ENCODE measurements at places on chromosomes 7 and 10. TPM values are rescaled to one million over a fixed set of nuclear protein-coding genes. Genes with fewer than 3 reads are reported as not detected.

PNLIPRP3 gene
- total RNA-seq: not detected

NRG3 gene
- not detected for total RNA-seq

DNA sequence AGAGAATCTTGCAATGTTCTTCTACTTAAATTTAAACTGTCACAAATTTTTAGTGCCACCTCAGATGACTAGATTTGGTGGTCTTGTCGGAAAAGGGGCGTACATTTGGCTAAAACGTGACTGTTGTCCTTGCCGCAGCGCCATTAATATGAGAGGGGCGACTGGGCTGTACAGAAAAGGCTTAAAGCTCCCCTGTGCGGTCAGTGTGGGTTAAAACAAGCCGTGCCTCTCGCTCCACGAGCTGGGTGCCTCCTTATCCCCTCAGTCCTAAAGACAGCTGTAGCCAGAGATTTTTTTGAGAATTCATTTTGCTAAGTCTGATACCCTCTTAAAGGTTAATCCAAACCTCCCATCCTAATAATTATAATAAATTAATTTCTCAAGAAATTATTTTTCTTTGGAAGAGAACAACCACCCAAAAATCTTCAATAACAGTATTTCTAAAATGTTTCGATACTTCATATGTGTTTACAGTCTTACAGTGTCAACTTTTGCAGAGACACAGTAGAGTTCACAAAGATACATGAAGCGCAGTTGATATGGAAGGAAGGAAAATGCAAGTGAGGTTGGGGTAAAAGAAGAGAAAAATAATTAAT, 68.6 kb downstream of the C7orf25 start:
- peak; percentile 65 for DNase-seq

GPRIN2 gene
- not detected for total RNA-seq

DNA sequence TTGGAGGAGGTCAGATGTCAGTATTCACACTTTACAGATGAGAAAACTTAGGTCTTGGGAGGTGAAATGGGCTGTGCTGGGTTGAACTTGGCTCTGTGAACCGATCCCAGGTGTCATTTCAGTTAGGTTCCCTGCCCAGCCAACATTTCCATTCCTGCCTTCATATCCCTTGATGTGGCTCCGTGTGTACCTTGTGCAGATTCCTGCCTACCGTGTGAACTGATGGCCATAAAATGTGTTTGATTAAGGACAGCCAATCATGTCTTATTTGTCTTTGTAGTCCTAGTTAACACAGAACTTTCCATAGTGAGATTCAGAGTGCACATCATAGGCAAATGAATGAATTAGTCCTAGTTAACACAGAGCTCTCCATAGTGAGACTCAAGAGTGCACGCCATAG, 101.0 kb upstream of the GATA3 start:
- DNase-seq: no peak

TRPV6 gene
- total RNA-seq: 0.07 TPM

DNA sequence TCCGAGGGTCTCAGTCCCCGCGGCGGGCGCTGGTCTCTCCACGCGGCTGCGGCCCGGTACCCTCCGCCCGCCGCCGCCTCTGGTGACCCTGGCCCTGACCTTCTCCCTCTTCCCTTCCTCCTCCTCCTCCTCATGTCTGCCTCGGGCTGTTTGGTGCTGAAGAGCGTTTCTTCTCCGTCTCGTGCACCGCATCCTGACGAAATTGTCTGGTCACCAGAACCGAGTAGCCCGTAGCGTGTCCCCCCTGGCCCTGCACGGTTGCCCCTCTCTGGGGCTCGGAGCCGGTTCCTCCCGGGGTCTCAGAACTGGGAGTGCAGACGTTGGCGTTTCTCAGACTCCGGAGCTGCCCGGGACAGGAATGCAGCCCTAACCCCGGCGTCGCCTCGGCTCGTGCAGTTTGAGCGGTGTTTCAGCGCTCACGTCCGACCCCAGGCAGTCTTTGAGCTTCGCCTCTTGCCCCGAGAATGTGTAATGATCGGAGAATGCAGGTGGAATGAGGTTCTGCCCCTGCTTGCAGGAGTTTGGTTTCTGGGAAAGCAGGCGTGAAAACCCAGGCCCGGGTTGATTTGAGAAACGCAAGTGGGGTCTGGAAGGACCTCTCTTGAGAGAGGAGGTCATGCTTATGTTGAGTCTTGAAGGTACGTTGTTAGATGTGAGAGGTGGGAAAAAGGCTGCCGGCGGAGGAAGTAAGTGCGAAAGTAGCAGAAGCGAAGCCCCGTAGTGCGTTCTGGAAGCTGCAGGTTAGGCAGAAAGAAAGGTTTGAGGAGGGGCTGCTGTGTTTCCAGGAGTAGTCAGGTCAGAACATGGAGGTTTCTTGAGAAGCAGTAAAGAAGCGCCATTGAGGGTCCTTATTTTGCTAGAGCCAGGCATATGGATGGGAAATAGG, 743 bp downstream of the RBM17 start:
- DNase-seq: peak; percentile 73

DNA sequence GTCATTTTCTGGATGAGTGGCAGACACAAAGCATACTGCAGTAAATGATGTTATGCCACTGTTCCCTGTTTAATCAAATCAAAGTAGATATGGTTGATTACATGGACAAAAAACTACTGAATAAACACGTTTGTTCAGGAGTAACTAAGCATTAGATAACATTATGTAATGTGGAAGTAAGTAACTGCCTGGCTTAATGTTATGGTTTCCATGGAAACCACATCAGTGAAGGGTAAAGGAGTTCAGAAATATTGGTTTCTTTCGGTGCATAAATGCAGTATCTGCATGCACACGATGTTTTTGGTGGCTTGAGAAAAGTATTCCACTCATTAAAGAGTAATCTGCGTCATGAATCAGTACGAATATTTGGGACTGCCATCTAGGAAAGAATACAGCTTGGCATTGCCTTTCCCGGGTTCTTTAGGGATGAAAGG, 131.3 kb upstream of the PRKCQ start:
- DNase-seq: no peak

CTNNA3 gene
- total RNA-seq: not detected

DNA sequence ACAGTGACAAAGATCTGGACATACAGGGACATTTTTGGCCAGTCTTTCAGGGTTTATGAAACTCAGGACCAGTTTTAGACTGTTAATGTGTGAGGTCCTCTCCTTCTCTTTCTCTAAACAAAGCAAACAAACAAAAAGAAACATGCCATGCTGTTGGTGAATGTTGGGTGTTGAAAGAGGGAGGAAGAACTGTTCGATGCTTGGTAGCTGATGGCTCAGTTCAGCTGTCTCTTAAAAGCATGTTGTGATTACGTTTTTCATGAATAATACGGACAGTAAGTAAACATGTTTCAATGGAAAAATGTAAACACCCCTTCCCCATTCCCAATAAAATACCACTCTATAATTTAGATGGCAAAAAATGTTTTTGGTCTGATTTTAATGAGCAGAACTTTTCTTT, 219.1 kb downstream of the SEC23IP start:
- no peak for DNase-seq

GRCh38 chr10:71694039-71694501, 25.5 kb downstream of the C10orf105 start:
- no peak for DNase-seq

GRCh38 chr7:6482743-6483119, 35.0 kb upstream of the DAGLB start:
- peak; percentile 50 for DNase-seq

- DNase-seq: no peak
Observed at GRCh38 chr7:139982927-139983920, 79.5 kb downstream of the PARP12 start.

CYP17A1 gene
- not detected for total RNA-seq

KIF11 gene
- total RNA-seq: 14.2 TPM

DNA sequence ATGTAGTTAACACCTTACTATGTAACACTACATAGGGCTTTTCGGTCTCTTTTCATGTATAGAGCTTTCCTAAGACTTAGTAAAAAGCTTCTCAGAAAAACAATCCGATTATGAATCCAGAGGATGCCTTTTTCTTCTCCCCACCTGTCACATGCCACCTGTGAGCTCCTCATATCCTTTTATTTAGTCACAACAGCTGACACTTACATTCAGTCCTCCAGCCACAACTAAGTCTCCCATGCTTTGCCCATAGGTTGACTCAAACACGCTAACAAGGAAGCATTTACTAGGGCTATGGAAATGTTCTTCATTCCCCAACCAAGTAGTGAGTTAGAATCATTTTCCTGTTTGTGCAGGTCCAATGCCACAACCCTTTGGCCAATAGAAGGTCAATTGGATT, 7.9 kb downstream of the ENO4 start:
- no peak for DNase-seq

GRCh38 chr10:35464825-35465456, 128.6 kb downstream of the CCNY start:
- DNase-seq: no peak

DNA sequence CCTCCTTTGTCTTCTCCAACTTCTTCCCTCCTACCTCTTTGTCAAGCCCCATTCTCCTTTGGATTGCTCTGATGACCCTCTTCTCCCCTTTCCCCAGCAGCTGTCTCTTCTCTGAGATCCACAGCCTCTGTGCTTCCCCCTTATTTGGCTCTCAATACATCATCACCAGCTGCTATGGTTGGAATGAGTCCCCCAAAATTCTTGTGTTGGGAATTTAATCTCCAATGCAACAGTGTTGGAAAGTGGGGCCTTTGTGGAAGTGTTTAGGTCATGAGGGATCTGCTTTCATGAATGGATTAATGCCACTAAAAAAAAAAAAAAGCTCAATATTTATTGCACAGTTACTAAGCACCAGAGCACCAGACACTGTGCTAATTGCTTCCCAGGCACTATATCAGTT, 39.2 kb upstream of the FRMD4A start:
- DNase-seq: no peak

ELN gene
- total RNA-seq: not detected
